Stimulated activated CD4-positive, alpha-beta T cell treated with anti-CD3 and anti-CD28 coated beads, Interleukin-15, amount 100 ng/mL, for 24 hours (primary cell): ENCODE measurements at places on chromosomes 16 and 17.

- DNase-seq, result no peak
Observed at GRCh38 chr16:72166954-72167561, 4.9 kb downstream of the PMFBP1 start.

GRCh38 chr16:12941896-12942295, 40.5 kb downstream of the SHISA9 start:
- DNase-seq, result no peak

DNA sequence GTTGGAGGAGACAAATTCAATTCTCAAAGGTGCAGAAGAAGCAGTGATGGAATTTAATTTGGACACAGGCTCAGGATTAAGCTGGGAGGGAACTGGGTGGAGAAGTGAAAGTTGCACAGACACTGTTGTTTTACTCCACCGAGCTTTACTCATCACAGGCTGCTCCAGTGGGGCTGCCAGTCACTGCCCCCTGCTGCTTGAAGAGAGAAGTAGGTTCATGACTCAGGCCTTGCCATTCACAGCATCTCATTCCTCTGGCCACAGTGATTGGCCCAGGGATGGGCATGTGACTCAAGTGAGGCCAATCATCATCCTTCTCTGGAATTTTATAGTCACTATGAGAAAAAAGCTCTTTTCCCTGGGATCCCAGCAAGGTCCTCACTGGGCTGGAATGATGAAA, 11.8 kb downstream of the GNAO1 start:
- DNase-seq, result peak; percentile 72

GRCh38 chr17:75594499-75595283, 7.1 kb downstream of the MYO15B start:
- no peak for DNase-seq

DNA sequence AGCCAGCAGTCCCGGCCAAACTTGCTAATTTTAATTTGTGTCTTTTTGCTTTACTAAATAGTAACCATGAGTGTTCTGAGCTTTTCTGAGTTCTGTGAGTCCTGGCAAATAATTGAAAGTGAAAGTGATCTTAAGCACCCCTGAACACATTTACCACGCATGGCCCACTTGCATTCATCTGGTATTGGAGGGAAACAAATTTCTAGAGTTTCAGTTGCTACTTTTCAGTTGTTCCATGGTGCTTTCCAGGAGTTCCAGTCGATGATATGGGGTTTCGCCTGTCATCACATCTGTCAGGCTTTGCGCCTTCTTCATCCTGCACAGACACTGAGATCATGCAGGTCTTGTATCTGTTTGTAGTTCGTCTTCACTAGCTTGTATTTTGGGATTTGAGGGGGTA, 44.1 kb downstream of the CRLF3 start:
- DNase-seq, result peak; percentile 46

DNA sequence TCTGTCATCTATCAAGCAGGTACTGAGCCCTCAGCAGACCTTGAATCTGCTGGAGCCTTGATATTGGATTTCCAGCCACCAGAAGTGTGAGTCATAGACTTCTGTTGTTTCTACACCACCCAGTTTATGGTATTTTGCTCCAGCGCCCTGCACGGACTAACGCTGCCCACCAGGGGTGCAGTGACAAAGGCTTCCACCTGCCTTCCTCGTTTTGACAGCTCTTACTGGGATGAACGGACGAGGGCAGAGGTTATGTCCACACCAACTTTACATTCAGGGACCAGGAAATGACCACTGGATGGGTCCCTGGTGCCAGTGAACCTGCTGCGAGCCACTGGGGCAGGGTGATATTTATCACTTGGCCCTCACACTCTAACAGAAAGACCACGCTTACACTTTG, 66.6 kb upstream of the CBX4 start:
- no peak for DNase-seq

GRCh38 chr17:6071528-6072065, 1.4 kb downstream of the WSCD1 start:
- no peak for DNase-seq

DNA sequence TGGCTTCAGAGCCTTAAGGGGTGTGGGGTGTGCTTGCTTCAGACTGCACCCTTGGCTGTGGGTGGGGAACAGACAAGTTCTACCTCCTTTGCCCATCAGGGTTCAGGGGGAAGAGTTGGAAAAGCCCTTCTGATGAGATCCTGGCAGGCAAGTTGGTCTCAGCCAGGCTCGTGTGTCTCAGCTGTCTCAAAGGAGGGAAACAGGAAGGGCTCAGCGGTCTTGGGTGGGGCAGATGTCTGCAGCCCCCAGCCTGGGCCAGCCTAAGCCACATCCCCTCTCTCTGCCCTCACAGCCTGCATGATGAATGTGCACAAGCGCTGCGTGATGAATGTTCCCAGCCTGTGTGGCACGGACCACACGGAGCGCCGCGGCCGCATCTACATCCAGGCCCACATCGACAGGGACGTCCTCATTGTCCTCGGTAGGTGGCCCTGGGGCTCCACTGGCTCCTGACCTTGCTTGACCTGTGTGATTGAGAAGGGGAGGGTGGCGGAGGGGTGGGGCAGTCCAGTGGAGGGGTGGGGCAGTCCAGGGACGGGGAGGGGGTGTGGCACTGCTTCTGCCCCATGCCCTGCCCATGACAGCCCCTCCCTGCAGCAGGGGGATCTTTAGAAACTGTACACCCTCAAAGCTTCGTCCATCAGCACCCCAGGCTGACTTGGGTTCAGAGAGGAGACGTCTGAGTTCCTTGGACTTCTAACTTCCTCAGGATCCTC, 199.5 kb downstream of the PRKCB start:
- no peak for DNase-seq

DNA sequence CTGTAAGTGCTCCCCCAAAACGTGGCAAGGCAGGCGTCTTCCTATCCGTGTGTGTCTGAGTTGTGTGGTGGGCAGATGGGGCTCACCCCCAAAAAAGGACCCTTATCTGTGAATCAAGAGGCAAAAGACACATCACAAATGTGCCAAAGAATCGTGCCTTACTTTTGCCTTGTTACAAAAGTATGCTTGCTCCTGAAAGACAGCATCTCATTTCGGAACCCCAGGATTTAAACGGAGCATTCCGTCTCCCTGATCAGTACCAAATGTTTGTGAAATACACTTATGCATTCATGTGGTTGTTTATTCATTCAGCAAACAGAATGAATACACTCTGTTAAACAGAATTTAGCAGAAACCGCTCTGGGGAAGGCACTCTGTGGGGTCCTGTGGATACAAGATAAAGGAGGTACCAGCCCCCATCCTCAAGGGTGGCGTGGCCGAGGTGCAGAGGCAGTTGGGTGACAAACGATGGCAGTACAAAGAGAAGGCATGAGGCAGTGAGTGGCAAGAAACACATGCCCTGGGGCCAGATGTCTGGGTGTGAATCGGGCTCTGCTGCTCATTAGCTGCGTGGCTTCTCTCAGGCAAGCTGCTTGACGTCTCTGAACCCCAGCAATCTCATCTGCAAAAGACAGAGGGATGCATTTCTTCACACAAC, 654 bp downstream of the WFDC1 start:
- no peak for DNase-seq

DNA sequence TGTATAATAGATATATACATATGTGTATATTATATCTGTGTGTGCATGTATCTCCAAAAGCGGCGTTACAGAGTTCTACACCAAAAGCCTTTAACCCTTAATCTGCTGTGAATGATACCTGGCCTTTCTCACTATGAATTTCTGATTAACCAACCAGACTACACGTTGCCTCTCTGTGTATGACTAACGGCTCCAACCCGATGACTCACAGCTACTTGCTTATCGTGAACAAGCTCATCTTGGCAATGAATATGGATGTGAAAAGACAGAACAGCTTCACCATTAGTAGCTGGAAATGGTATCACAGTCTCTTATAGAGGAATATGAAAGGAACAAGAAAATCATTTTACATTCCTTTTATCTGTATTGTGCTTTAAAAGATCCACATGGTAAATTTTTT, 23.8 kb upstream of the ARHGAP44 start:
- DNase-seq, result no peak

- no peak for DNase-seq
Observed at GRCh38 chr17:8820311-8821010, 21.3 kb upstream of the MFSD6L start.

DNA sequence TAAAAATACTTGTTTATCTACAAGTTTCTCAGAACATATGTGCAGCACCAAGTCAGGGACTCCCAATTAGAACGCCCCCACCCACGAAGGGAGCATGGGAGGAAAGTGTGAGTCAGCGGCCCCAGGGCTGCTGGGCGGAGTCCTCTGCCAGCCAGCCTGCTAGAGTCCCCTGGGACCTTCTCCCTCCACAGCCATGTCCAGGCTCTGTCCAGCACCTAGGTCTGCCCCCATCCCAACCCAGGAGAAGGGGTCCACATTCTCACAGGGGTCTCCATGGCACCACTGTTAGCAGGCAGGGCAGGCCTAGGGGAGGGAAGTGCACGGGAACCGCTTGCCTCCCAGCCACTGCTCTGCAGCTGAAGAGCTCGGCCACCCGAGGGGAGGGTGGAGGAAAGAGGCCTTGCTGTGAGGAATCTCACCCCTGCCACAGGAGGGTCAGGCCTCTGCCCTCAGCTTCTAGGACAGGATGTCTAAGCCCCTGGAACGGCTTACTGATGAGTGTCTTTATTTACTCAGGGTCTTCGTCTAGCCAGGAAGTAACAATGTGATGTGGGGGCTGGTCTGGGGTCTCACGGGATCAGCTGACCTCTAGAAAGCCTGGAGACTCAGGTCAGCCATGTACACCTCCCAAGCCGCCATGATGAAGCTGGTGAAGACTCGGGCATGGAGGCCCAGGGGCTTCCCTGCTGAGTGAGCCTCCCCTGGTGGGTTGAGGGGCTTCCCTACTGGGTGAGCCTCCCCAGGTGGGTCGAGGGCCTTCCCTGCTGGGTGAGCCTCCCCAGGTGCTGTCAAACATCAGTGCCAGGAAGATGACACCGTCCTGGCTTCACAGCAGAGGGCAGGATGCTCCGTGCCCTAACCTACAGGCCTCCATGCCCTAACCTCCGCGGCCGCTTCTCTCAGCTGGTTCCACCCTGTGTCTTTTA, 190.3 kb downstream of the RBFOX3 start:
- peak; percentile 61 for DNase-seq

DNA sequence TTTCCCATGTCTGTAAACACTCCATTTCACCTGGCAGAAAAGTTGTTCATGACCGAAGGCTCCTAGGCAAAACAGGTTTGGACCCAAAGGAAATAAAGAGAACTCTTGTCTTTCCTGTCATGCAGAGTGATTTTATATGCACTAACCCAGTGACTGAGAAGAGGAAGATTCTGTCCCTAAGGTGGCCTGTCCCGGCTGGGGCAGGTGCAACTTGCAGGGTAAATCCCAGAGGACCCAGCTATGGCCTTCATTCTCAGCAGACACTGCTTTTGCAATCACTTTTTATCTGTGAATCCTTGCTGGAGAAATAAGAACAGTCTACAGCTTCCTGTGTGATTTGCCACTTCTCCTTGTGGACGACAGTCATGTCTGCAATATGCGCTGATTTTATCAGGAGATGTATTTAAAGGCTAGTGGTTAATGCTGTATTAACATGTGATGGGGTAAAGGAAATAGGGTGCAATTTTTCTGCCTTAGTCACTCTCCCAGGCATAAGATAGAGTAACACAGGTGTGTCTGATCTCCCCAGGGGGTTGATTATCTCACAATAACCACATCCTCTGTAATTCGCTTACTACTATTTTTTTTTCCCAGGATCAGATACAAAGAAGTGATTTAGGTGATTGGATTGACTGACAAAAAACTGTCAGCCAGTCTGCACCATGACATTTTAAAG, 696.8 kb upstream of the SOX9 start:
- no peak for DNase-seq

DNA sequence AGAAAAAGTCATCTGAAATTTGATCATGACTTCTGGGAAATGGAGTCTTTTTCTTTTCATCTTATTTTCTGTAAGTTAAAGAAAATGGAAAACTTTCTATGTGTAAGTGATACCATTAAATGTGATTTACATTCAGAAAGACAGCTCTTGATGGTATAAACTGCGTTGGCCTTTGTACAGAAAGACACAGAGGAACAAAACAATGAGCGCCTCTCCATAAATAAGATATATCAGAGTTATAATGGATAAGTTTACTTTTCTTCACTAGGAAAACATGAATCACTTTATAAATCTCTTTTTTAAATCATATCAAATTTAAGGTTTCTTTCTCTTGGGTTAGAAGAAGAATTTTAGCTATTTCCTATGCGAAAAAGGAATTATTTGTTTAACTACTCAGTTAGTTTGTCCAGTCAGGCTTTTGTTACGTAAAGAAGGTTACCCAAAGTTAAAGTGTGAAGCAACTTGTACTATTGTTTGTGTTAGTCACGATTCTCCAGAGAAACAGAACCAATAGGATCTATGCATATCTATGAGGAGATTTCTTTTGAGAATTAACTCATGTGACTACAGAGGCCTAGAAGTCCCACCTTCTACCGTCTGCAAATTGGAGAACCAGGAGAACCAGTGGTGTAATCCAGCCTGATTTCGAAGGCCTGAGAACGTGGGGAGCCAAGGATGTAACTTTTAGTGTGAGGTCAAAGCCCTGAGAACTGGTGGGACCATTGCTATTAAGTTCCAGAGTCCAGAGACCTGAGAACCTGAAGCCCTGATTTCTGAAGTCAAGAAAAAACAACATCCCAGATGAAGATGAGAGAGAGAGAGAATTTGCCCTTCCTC, 295.4 kb upstream of the KCNJ16 start:
- DNase-seq, result no peak

- no peak for DNase-seq
Observed at GRCh38 chr17:74043976-74044375, 159.5 kb upstream of the RPL38 start.

GRCh38 chr16:88844419-88845036, 12.2 kb downstream of the GALNS start:
- no peak for DNase-seq

DNA sequence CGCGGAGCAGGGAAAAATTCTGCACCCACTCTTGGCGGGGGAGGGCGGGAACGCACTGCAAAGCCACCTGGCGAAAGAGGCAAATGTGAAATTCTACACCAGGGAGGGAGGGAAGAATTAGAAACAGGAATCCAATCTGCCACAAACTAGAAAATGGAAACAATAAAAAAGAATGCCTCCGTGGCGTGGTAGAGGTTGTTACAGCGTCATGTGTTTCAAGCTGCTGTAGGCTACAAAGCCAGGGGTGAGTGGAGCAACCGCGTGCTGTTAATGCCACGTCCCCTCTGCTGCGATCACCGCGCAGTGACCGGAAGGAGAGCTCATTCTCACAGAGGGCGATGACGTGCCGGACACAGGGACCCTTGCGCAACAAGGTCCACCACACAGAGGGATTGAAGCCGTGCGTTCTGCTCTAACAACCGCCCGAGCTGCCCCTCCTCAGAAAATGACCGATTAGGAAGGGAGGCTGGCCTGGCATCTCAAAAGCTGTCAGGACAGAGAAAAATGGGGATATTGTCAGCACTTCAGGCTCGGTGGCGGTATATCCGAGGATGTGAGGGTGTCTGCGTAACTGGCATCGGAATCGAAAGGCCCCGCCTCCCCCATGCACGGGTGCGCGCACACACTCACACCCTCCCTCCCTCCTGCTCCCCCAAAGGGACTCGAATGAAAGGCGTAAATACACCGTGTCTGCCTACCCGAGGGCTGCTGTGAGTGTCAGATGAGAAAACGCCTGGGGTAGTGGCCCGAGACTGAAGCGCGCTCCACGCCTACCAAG, 70.8 kb upstream of the TNRC6C start:
- DNase-seq, result peak; percentile 70

- no peak for DNase-seq
Observed at GRCh38 chr17:1753767-1754429, 8.0 kb upstream of the SERPINF1 start.

GRCh38 chr16:62638964-62639870, 603.0 kb upstream of the CDH8 start:
- DNase-seq, result no peak
